ENCODE measurements at places on chromosomes 13 and 19.
A peak's percentile ranks its signal among the peaks of the same experiment; 100 is the strongest.

DNA sequence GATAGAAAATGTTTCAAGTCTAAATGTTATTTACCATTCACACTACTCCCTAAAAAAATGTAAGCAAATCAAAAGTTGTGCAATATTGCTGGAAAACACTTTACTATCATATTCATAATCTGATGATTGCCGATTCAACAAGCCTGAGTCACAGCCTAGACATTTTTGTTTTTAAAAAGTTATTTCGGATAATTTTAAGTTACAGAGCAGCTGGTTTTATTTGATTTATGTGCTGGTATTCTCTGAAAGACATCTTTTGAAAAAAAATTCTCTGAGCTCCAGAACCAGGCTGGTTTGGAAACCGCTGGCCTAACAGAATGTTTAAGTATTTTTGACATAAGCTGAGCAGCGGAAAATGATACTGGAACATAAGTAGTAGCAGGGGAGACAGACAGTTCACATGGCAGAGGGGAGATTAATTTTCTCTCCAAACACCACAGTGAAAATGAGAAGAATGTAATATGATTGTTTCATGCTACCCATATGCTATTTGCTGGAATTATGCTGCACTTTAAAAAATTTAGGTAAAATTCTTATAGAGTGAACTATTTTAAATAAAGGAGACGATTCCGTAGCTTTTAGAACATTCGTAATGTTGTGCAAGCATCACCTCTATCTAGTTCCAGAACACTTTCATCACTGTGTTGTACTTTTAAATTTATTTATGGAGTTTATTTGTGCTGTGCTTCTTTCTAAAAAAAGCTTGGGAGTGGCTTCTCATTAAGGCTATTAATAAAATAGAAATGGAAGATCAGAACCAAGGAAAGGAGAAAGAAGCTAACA is 36.1 kb downstream of the TBC1D4 start:
- peak; percentile 33 for DNase-seq

- no peak for DNase-seq
Observed at GRCh38 chr19:51600940-51601580, 29.1 kb downstream of the SIGLEC5 start.

GRCh38 chr13:51237386-51237785 is 15.2 kb downstream of the FAM124A start:
- DNase-seq: no peak

DNA sequence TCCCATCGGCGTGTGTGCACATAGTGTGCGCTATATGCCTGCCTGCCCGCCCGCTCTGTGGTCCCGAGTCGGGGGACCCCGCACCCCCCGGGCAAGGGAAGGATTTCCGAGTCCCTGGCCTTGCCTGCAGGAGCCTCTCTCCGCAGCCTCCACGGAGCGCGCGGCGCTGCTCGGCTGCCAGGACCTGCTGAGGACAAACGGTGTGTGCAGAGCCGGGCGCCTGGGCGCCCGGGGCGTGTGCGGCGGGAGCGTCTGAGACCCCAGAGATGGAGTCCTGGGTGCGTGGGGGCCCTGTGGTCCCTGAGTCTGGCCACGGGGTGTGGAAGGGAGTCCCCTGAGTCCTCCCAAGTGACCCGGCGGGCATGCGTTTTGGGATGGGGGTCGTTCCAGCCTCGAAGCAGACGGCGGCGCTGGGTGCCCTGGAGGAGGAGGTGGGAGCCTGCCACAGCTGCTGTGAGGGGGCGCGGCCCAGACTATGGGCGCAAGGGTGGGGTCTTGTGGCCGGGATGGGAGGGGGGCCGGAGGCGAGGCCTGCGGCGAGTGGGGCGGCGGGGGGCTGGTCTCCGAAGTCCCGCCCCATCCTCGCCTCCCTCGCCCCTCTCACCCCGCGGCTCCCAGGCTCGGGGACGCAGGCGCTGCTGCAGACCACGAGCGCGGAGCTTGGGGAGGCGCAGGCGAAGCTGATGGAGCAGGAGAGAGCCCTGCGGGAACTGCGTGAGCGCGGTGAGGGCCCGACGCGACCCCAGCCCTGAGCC is 25.3 kb downstream of the CLEC4M start:
- DNase-seq: no peak

DNA sequence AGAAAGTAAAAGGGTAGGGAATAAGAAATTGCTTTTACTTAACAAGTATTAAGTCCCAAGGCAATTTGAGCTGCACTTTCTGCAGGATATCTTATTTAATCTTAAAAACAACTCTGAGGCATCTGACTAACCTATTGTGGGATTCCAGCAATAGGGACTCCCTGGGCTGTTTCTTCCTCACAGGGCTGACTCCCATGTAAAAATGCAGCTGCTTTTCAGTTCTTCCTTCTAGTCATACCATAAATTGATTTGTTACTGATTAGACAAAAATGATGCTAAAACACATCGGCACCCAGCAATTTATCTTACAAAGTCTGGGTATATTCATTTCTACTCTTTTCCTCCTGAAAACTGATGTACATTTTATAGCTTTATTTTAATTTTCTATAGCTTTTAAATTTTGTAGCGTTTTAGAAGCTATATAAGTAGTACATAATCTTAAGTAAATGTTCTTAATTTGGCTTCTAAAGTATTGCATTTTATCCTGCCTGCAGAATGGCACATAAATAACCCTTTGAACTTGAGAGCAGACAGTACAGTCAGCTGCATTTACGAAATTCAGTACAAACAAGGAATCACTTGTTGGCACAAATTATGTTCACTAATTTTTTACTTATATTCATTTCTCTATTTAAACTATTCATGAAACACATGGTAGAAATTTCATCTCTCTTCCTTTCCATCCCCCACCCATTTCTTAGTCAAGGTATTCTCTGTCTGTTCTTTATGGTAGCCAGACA is 102.4 kb upstream of the FRY start:
- DNase-seq: no peak

DNA sequence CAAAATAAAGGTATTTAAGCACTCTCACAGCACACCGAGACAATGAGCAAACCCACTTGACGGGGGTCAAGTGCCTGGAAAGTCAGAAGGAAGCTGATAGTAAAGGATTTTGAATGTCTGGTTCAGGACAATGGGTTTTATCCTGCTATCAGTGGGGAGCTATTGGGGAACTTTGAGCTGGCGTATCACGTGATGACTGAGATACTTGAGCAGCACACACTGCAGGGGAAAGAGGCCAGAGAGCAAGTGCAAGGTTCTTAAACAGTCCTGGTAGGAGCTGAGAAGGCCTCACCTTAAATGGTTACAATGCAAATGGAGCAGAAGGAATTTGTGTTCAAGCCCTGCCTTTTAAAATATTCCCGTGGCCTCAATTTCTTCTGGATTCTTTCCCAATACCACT is 225.3 kb downstream of the LACC1 start:
- DNase-seq: no peak

DNA sequence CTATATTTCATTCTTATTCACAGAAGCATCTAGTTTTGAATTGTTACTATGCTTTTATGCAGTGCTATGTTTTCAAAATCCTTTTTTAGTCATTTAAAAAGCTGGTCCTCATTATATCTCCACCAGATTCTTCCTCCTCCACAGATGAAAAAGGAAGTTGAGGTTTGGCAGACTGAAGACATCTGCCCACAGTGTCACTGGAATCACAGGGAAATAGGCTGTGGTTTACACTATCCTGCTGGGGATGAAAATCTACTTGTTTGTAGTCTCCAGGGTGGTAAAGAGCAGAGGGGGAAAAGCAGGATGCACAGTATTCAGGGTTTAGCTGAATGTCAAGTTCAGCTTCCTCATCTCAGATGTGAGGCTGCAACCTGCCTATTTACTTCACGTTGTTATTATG is 351.2 kb downstream of the DNAJC15 start:
- DNase-seq: no peak

DNA sequence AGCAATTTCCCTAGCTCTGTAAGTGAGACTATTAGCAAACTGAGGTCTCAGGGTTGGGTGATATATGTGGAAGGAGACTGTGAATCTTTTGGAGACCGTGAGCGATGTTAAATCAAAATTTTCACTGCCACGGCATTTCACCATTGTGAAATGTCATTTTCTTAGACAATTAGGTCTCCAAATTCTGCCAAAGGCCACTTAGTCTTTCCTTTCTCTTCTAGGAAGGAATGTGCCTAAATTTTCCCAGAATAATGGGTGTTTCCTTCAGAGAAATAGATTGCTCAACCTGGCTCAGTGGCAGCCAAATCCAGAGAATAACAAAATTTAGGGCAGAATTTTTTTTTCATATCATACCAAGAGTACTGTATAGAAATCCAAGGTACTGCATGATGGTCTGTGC is 64.5 kb upstream of the SCEL start:
- no peak for DNase-seq

DNA sequence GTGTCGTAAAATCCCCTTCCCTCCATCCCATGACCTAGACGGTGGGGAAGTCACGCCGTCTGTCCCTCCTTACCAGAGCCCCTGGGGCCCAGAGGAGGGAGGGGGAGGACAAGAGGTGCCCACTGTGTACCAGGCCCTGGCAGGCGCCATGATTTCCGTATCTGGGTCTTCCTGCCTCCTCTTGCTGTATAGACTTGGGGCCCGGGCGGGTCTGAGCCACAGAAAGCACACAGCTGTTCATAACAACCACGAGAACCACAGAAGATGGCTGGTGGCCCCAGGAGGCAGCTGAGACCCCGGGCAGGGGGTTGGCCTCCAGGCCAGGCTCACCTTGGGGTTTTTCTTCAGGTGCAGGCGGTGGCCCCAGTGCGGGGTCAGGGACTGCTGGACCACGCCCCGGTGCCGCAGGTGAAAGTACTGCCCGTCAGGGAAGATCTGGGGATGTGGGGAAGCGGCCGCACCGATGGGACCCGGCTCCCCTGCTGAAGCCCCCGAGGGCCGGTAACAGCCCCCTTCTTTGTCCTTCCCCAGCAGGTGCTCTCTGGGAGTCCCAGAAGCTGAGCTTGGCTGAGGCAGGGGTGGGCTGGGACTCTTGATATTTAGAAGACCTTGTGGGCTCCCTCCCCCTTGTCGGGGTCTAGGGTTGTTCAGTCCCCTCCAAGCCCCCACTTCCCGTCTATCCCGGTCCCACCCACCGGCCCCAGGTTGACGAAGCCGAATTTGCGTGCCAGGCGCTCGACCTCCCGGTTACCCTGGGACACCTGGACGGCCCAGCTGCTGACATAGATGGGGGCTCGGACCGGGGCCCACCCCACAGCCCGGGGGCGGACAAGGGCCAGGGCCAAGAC is 463 bp downstream of the PCSK4 start:
- DNase-seq: no peak

DNA sequence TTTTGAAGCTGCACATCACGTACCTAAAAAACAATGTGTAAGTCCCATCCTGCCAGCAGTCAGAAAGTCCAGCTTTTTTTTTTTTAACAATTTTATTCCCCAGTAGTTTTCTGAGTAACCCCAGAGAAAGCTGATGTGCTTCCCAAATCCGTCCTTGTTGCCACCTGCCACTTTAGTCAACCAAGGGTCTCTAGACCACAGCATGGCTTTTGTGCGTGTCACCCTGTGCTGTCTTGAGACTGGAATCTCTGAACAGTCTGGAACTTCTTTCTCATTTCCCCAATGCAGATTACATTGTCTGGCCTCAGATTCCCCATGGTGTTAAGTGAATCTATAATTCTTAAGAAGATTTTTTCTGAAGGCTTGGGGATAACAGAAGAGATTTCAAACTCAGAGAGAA is 289.2 kb upstream of the KLF12 start:
- DNase-seq: no peak

- DNase-seq: peak; percentile 20
Observed at GRCh38 chr13:46296921-46297320, 85.2 kb downstream of the LRRC63 start.

GRCh38 chr13:52600666-52601065 is 41.6 kb upstream of the HNRNPA1L2 start:
- DNase-seq: no peak

DNA sequence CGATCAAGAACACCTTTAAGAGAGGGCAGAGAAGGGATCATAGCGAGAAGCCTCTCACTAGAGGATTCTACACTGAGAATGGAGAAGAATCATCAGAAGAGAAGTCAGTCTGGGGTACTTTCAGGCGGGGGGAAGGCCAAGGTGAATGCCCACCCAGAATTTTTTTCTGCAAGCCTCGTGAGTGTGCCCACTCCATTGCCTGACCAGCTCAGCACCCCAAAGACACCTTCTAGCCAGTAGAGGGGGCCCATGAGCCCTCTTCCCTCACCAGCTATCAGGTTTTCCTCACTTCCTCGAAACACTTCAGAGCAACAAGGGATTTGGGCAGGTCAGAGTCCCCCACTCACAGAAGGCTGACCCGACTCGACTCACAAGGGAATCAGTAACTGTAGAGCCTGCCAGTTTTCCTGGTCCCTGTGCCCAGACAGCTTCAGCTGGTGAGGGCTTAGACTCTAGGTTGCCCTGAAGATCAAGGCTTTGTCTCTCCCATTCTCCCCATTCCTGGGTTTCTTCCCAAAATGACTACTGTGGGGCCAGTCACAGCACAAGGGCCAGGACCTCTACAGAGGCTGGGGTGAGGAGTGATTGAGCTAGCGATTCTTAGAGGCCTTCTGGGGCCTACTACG is 18.4 kb downstream of the NLRP13 start:
- no peak for DNase-seq

- DNase-seq: no peak
Observed at GRCh38 chr13:26370553-26370952, 116.6 kb downstream of the CDK8 start.

GRCh38 chr19:55809381-55810058 is 22.3 kb downstream of the NLRP11 start:
- DNase-seq: peak; percentile 38

- peak; percentile 41 for DNase-seq
Observed at GRCh38 chr19:40610396-40611064, 9.4 kb downstream of the LTBP4 start.

- peak; percentile 49 for DNase-seq
Observed at GRCh38 chr19:48900477-48901406, 630 bp downstream of the NUCB1 start.

GRCh38 chr13:98129059-98129746 is 13.7 kb upstream of the FARP1 start:
- peak; percentile 74 for DNase-seq

GRCh38 chr13:19150712-19151228 is 30.9 kb downstream of the TUBA3C start:
- DNase-seq: no peak

DNA sequence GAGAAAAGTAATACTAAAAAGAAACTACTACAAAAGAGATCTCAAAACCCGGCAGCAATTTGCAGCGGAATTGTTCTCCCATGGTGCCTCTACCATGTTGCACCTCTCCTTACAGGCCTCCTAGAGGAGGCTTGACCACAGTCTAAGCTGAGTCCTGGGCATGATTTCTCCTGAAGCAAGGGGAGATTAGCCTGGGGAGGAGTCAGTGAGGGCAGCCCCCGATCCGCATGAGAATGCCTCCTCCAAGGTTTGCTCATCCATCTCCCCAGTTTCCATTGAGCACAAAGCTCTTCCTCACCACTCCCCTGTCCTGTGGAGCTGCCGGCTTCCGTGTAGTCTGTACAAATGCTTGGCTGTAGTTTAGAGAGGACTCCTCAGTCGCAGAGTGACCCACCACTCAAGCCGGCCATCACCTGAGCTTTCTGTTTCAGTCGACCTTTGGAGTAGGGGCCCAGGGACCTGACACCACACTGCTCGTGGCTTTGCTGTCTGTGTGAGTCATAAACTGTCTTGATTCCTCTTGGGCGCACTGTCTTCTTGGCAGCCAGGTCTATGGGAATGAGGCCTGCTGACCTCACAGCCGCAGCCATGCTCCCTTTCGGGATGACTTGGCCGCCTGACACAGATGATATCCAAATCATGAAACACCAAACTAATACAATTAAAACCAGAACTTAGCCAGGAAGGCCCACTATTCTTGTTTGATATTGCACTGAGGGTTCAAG is 72.3 kb downstream of the C1QTNF9 start:
- no peak for DNase-seq

Data from epithelial cell of esophagus (primary cell).